Motor neuron (in vitro differentiated cells): ENCODE measurements at places on chromosomes 6 and 20. TPM values are rescaled to one million over a fixed set of nuclear protein-coding genes. Genes with fewer than 3 reads are reported as not detected.

DNA sequence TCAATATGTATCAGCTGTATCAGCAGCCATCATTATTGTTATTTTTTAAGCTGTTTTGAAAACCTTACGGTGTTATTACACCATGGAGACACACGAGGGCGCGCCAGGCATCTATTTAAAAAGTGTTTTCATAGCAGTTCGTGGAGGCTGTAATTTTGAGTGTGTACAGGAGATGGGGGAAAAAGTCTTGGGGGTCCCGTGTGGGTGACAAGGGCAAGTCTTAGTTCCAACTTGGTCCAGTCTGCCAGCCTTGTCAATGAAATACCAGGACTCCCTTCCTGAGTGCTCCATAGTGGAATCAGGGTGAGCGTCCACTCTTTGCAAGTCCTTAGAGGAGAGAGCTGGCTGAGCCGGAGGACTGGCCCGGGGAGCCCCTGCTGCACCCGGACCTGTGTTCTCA, 43.3 kb downstream of the SLC2A10 start:
- ATAC-seq: peak; percentile 46

GRCh38 chr6:119342430-119342829, 7.1 kb downstream of the MAN1A1 start:
- ATAC-seq: no peak

DNA sequence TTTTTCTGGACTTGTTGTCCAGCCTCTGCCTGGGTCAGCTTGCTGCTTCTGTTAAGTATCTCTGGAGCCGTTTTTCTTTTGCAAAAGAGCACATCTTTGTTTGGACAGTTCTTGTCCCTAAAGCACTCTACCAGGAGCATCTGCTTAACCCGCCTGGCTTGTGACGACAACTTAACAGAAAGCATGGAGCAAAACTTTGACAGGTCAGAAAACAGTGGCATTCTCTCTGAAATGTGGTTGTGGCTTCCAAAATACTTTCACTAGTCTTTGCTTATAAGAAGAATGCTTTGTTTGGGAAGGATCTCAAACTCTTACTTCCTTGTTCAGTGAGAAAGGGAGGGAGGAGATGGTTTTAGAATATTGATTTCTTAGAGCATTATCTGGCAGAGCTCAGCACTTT, 47.6 kb downstream of the CD109 start:
- no peak for ATAC-seq

- no peak for ATAC-seq
Observed at GRCh38 chr6:110556317-110557110, 80.1 kb upstream of the SLC22A16 start.

GRCh38 chr20:44142413-44142812, 44.6 kb downstream of the JPH2 start:
- ATAC-seq: no peak

- ATAC-seq: no peak
Observed at GRCh38 chr20:2871661-2872458, 1.4 kb upstream of the PTPRA start.

DNA sequence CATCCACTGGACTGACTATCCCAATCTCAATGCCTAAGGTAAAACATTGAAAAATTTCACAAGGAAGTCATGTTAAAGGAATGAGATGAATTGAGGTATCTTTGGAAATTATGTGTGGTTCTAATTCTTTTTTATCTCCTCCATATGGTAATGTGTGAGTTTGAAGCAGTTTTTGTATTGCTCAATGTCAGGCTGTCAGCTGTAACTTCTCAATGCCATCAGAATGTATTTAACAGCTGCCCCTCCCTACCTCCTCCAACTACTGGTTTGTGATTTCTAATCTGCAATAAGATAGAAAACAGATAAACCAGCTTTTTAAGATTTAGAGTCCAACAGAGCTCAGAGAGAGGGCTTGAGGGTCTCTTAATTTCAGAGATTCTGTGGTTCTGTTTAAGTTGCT, 1005.8 kb upstream of the ADGRB3 start:
- ATAC-seq: no peak

- ATAC-seq: no peak
Observed at GRCh38 chr20:49584418-49585382, 16.8 kb upstream of the PTGIS start.

- no peak for ATAC-seq
Observed at GRCh38 chr20:18101125-18101810, 36.4 kb upstream of the KAT14 start.

DNA sequence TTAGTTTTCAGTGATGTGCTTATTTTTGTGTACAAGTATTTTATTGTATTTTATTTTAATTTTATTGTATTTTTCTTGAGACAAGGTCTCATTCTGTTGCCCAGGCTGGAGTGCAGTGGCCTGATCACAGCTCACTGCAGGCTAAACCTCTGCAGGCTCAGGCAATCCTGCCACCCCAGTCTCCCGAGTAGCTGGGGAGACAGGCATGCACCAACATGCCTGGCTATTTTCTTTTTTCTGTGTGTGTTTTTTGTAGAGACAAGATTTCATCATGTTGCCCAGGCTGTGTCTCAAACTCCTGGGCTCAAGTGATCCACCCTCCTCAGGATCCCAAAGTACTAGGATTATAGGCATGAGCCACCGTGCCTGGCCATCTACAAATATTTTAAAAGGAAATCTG, 146.3 kb downstream of the MANEA start:
- peak; percentile 100 for ATAC-seq

GRCh38 chr6:33731751-33732282, 14.9 kb downstream of the IP6K3 start:
- no peak for ATAC-seq

DNA sequence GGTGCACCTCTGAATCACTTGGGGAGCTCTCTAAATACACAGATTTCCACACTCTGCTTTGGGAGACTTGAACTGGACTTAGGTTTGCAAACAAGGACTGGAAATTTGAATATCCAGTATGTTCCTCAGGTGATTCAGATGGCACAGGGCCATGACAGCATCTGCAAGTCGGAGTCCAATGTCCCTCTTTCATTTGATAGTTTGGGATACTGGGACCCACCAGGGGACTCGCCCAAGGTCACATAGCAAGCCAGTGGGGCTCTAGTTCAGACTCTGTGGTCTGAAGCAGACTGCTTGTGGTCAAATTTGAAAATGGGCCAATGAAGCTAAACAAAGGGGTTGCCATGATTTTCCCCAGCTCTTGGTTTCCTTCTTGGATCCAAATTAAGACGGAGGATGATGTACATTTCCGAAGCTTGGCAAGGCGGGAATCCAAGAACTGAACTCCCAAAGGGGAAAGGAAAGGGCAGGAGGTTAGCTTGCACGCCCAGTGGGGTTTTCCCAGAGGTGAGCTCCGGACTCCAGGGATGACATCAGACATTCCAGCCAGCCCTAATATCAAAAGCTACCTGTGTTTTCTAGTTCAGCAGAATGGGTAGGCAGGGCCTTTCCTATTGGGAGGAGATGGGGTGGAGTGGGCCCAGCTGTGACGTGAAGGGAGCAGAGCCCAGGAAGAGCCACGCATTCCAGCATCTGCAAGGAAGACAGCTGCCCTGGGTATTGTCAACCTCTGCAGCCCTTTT, 3.4 kb upstream of the SYS1 start:
- no peak for ATAC-seq

DNA sequence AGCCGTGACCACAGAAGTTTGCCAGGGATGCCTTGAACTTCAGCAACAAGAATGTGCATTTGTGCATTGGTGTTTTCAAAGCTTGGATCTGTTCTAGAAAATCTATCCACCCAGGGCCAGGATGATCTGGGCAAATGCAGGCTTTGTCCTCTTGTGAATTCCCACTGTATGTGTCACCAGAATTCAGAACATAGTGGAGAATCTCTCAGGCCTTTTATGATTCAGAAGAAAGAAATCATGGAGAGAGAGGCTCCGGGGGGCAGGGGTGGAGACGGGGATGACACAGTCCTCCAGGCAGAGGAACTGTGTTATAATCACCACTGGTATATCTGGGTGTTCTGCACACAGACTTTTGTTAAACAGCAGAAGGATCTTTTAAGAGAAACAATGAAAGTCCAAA, 304.1 kb downstream of the CDH4 start:
- ATAC-seq: peak; percentile 42

DNA sequence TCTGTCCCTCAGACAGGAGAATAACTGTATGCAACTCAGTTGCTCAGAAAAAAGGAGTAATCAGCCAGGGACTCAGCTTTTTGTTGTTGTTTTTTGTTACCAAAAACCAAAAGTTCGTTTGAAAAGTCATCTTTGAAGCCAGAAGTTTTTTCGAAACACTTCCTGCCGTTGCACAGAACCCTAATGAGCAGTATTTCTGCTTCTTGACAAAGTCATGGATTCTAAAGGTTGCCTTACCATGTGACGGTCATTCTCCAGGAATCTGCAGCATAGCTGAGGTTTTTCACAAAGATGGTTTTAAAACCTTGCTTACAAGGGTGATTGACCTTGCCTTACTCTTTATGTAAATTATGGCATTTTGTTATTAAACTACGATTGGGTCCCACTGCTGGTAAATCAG, 1.9 kb downstream of the RAB32 start:
- ATAC-seq: no peak

DNA sequence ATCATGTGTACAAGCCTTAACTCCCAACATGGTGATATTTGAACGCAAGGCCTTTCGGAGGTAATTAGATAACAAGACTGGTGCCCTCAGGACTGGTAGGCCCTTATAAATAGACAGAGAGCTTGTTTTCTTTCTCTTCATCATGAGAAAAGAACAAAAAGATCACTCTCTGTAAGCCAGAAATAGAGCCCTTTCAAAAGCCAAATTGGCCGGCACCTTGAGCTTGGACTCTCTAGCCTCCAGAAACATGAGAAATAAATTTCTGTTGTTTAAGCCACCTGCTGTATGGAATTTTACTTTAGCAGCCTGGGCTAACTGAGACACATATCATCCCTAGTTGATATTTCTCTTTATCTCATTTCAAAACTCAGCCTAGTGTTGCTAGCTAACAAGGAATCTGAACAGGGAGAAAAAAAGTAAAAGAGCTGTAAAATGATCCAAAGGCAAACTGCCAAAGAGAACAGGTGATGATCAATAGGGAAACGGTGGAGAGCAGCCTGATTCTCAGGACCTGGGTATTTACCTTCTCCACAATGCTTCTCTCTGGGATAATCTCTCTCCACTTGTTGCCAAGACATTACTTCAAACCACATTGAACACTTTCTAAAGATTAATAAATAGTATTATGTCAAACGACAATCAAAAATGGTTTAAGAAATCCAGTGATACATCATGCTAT, 6.1 kb downstream of the COL21A1 start:
- ATAC-seq: no peak

DNA sequence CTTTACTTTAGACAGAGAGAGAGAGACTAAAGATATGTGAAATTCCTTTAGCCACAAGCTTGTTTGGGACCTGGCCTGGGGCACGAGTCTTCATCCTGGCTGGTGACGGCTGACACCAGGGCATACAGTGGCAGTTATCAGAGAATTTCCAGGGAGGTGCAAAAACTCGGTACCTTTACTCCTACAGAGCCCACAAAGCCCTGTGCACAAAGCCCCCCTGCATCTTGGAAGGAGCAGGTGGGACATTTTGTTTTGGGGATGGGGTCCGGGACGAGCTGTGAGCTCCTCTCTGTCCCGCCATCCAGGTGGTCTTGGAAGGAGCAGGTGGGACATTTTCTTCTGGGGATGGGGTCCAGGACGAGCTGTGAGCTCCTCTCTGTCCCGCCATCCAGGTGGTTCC, 28.9 kb downstream of the RPP40 start:
- ATAC-seq: no peak

DNA sequence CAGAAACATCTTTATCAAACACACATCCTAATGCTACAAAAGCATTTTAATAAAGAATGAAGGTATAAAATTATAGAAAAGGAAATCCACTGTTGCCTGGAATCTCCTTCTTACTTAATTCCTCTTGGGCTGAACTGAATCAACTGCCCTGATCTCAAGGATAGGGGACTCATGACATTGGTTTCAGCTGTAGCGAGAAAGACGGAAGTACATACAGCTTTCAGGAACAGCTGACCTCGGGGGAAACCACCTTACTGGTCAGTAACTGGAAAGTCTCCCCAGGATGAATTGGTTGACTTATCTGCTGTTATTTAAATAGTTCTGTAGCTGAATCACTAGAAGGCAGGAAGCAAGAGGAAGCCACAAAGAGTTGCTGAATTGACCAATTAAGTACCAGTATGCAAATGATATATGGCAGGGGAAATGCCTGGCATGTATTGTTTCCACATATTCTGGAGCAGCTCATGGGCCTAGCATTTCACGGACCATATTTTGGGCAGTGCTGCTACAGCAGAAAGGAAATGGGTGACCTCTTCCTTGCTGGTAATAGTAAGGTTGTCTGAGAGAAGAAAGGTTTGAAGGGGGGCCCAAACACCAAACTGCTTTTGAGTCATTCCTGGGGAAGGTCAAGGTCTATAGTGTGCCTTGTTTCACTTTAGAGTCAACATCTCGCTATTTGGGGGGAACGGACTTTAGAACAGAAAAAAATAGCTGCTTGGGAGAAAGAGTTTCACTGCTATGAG, 43.7 kb upstream of the MAP7 start:
- no peak for ATAC-seq

DNA sequence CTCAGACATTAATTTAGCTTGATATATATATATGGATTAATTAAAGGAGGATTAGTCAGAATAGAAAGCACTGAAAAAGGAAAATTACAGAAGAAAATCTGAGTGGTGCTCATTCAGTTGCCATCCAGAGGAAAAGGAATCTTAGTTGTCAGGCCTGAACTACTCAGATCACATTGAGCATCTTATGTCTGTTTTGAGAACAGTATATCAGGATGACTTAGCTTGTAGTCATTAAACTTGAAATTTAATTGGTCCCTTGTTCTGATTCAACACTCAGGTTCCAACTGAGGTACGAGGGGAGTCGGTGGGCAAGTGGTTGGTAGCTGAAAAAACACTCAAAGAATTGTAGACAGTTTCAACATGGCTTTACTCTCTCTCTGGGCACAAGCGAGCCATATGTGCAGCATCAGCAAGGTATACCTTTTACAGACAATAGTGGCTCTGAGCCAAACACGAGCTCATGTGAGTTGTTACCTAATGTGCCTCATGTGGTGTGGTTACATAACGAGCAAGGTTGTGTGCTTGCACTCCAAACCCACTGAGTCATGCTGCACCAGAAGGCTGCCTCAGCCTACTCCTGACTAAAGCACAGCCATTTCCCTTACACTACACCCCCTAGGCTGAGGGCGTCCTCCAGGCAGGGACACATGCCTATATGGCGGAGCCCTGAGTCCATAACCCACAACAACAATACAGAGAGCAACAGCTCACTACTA, 73.0 kb upstream of the HMGN3 start:
- no peak for ATAC-seq

DNA sequence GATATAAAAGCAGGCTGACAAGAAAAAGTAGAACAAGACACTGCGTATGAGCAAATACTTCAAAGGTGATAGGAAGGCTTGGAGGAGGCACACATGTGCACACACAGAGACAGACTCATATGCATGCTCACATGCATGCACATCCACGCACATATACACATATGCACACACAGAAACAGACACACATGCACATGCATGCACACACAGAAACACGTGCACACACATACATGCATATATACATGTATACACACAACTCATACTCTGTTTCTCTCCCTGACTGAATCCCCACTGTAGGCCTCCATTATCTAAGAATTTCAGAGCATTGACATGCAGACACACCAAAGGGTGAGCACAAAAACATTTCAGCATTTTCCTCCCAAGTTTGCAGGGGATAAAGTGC, 43.7 kb downstream of the VGLL2 start:
- no peak for ATAC-seq

The GNAS-AS1 gene
- 1.6 and 2.7 TPM in 2 replicates for total RNA-seq

The OPN5 gene
- 0.19 and 0.49 TPM in 2 replicates for total RNA-seq

The SNAP91 gene
- 21.6 and 21.7 TPM in 2 replicates for total RNA-seq

The SNRPB2 gene
- total RNA-seq: 75.0 and 85.9 TPM in 2 replicates

The AVP gene
- total RNA-seq: not detected in 2 replicates

The CST11 gene
- not detected in 2 replicates for total RNA-seq

The F13A1 gene
- total RNA-seq: not detected in 2 replicates
